ENCODE measurements at places on chromosomes 2 and 18.

GRCh38 chr2:141589314-141589713 is 541.5 kb downstream of the LRP1B start:
- DNase-seq = no peak

- no peak for DNase-seq
Observed at GRCh38 chr2:231384970-231385369, 10.5 kb upstream of the B3GNT7 start.

GRCh38 chr2:201806442-201807170 is at the start of gene CDK15:
CDK15 (plus strand) TSS chr2:201806537; CDS start chr2:201806665, 128 bp downstream.
- peak; percentile 12 for DNase-seq

- DNase-seq = no peak
Observed at GRCh38 chr2:102636283-102636907, 17.0 kb downstream of the SLC9A2 start.

DNA sequence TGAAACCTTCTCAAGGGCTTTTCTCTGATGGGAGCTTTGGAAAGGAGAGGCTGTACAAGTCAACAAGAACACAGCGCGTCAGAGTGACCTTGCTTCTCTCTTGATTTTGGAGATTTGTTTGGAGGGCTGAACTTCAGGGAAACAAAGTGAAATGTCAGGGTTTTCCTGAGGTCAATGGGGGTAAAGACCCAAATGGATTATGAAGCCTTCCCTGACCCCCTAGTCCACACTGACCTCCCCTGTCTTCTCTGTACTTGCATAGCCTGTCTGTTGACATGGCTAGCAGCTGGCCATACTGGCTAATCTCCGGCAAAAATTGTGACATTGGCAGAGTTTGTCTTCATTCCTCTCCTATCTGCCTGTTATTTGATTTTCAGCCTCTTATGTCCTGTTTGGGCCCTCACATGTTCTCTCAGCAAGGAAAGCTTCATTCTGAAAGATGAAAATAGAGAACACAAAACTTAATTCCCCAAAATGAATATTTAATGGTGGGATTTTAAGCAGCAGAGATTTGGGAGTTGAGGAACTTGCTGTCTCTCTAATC is 149.3 kb upstream of the HAAO start:
- DNase-seq = no peak

DNA sequence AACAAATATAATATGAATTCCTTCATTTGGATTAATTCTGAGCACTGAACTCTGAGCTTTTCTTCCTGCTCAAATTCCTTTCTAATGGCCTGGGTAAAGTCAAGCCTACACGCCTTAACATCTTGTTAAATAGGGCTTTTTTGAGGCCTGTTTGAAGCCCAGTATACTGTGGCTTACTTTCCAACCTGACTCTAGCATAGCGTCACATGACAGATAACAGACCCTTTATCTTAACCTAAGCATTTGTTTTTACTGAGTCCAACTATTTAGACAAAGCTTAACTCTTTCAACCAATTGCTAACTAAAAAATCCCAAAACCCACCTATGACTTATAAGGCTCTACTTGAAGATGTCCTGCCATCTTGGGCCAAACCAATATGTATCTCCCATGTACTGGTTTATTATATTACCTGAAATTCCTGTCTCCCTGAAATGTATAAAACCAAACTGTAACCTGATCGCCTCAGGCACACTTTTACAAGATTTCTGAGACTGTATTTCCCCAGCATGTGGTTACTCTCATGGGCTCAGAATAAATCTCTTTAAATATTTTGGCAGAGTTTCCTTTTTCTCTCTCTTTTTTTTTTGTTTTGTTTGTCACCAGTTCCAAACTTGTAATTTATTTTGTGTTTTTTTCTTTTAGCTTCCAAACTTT is 271.1 kb upstream of the VWC2L start:
- no peak for DNase-seq

DNA sequence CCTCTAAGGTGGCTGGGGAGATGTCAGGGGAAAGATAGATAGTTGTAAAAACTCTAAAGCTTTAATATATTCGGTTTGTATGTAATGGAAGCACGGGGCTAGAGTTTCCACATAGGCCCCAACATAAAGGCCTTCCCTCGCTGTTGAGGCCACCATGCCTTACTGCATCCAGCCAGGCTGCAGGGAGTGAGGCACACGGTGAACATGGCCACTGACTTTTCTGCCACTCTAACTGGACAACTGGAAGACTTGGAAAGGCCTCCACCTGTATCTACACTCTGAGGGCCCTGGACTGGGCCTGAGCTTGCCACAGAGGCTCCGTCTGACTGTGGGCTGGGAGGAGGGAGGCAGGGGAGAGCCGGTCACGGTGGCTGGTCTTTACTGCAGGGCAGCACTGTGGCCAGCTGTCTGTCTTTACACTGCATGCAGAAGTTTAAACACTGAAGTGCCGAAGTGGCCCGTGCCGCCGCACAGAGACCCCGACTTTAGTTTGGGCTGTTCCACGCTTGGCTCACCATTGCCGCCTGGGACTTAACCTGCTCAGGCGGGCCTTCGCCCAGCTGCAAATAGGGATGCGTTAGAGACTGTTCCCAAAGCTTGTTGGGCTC is 66.7 kb downstream of the EMILIN2 start:
- no peak for DNase-seq

GRCh38 chr2:72138011-72138881 is 9.4 kb downstream of the CYP26B1 start:
- no peak for DNase-seq

DNA sequence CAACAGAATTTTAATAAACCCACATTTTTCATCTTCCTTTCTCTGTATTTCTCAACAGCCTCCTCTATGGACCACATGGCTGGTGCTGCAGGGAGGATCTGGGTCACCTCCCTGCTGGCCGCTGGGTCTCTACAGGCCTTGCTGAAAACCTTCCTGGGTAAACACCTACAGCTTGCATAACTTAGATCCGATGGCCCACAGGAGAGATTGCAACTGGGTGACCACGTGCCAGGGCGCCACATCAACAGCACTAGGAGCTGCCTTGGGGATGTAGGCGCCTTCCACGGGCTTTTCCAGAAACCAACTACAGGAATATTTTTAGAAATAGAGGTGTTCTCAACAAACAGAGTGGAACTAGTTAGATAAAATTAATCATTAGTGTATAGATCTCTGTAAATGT is 19.4 kb downstream of the TMEM18 start:
- DNase-seq = no peak
